Tibial artery (tissue), 4 donors: ENCODE measurements at places on chromosomes 13 and 19.

- DNase-seq: no peak
Observed at GRCh38 chr13:112679381-112679780, 10.5 kb upstream of the ATP11A start.

DNA sequence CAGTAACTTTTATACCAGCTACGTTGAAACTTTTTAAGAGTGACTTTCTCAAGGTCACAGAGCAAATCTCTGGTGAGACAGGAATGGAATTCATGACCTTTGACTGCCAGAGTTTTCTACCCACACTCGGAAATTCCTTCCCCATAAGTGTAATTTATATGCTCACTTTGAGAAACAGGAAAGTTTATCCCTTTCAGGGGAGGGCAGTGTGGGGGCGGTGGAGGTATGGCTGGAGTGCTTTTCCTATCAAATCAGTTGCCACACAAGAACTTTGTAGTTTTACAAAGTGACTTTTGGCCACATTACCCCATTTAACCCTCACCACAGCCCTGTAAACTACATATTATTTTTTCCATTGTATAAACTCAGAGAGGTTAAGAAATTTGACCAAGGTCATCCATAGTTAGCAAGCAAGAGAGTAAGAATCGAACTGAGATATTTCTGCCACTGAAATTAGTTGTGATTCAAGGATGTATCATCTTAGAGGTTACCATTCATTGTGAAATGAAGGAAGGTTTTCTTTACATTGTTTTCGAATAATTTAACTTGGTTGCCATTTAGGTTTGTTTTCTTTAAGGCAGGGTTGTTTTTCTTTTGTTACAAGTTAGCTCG is 5.9 kb downstream of the KLF12 start:
- DNase-seq: no peak

DNA sequence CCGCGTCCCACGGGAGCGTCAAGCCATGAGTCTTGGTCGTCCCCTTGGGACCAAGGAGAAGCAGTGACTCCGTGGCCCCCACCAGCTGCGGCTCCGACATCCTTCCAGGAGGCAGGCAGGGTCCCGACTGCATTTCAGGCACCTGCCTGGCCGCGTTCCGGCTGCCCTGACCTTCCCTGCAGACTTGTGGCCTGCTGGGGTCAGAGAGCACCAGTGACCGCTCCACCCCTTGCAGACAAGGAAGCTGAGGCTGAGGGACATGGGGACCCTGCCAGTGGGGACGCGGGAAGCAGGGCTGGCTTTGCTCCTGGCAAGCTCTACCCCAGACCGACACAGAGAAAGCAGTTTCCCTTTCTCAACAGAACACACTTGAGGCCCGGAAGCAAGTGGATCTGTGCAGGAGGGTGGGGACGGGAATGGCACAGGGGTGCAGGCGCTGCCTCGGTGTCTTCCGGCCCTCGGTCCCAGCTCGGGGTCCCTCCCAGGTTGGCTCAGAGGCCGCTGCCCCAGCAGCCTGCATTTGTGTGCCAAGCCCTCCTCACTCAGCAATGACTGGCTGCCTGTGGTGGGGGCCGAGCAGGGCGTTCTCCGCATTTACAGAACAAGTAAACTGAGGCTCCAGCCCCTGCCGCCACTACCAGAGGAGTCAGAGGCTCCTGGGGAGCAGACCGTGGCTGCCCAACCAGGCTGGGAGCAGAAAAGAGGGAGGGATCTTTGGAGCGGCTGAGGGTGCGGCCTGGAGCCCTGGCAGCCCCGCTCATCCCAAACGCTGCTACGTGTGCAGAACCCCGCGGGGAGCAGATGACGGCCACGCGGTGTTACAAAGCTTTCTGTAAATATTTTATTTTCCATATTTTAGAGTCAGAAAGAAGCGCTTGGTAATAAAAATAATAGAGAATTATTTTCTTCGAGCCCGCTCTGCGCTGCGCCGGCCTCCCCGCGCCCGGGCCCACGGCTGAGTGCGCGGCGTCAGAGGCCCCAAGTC is 43.9 kb downstream of the GAS6 start:
- DNase-seq: no peak

DNA sequence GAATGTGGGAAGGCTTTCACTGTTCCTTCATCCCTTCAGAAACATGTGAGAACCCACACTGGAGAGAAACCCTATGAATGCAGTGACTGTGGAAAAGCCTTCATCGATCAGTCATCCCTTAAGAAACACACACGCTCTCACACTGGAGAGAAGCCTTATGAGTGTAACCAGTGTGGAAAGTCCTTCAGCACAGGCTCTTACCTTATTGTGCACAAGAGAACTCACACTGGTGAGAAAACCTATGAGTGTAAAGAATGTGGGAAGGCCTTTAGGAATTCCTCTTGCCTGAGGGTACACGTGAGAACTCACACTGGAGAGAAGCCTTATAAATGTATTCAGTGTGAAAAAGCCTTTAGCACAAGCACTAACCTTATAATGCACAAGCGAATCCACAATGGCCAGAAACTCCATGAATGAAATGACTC is 18.6 kb downstream of the ZNF177 start:
- no peak for DNase-seq

GRCh38 chr13:24217601-24218281 is 57.2 kb downstream of the SPATA13 start:
- DNase-seq: no peak

GRCh38 chr19:55303477-55303876 is 19.7 kb downstream of the BRSK1 start:
- no peak for DNase-seq

GRCh38 chr19:3480383-3481091 is at the start of gene SMIM24:
Gene SMIM24 (minus strand): TSS chr19:3480525. CDS start chr19:3480463, 62 bp downstream.
- DNase-seq: no peak

GRCh38 chr13:74226791-74227475 is 92.7 kb upstream of the KLF12 start:
- DNase-seq: no peak

DNA sequence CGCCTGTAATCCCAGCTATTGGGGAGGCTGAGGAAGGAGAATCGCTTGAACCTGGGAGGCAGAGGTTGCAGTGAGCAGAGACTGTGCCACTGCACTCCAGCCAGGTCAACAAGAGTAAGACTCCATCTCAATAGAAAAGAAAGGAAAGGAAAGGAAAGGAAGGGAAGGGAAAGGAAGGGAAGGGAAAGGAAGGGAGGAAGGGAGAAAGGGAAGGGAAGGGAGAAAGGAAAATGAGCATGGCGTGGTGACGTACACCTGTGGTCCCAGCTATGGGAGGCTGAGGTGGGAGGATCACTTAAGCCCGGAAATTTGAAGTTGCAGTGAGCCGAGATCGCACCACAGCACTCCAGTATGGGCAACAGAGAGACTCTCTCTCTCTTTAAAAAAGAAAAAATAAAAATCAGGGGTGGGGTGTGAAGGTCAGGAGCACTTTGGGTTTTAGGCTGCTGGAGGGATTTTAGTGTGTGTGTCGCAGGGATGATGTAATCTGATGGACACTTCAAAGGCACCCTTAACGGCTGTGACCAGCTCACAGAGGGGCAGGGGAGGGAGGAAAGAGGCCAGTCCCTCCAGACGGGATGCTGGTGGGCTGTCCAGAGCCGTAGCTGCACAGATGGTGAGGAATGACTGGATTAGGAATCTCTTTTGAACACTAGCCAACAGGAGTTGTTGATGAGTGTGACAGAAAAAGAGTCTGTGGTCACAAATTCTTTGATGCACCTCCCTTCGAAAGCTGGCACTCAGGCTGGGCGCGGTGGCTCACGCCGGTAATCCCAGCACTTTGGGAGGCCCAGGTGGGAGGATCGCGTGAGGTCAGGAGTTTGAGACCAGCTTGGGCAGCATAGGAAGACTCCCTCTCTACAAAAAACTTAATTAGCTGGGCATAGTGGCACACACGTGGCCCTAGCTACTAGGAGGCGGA is 27.6 kb downstream of the TMPRSS9 start:
- no peak for DNase-seq

DNA sequence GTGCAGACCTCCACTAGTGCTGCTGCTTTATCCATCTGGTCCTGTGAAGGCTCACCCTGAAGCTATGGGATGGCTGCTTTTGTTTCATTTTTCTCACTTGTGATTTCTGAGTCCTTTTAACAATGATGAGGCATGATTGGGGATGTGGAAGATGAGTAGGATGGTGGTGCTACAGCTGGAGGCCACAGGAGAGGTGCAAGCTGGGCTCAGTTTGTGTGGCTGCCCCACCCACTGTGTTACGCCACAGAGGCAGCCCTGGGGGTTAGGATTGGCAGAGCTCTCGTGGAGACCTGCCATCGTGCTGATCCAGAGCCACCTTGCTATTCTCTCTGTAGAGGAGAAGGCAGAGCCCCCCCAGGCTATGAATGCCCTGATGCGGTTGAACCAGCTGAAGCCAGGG is 19.6 kb upstream of the QTRT1 start:
- DNase-seq: no peak
